ENCODE measurements at places on chromosomes 5 and 9.

DNA sequence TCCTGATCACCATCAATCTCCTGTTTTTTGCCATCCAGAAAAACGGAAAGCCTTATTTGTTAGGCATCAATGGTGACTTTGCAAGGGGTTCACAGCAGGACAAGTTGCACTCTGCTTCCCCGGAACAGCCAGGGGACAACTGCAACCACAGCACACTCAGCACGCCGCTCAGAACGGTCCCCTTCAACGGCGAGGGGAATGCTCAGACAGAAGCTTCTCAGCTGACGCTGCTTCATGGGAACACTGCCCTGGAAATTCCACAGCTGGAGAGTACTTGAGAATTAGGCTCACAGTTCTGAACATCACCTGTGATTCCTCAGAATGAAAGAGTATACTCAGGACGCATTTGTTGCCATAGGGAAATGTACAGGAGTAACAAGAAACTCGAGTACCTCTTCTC, 40.1 kb upstream of the PLPP6 start:
- no peaks in the 10 kb centered on the region for H3K27me3 ChIP-seq
- no peak overlapping the region for H3K27ac ChIP-seq
- DNase-seq: no peak
- no peaks in the 10 kb centered on the region for H3K36me3 ChIP-seq
- H3K4me1 ChIP-seq: no peaks in the 10 kb centered on the region
- H3K4me3 ChIP-seq: no peak overlapping the region

DNA sequence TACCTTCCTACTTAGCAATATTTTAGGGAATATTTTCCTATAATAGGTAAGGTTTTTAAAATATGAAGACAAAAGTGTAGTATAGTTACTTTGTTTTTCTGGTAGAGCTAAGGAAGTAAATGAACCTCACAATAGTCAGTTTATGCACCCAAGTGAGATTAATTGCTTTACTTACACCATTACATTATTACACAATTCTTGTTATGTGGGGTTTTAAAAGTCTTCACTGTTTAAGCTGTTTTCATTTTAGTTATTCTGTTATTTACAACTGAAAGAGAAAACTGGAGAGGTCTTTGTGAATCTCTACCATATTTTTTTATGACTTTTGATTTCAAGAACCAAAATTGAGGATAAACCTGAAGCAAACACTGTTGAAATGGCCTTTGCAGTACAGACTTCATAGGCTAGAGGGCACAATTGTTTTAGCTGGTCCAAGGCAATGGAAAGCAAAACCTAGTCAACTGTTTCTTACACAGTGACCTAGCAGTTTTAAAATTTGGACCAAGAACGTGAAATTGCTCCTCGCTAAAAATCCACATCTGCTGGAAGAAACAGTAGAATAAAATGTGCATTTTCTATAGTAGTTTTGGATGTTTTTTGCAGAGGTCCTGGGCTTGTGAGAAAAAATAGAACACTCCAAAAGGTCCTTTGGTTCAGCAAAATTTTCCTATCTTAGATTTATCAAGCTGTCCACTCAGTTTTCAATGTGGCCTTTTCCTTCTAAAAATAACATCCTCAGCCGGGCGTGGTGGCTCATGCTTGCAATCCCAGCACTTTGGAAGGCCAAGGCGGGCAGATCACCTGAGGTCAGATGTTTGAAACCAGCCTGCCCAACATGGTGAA, 66.4 kb upstream of the FER start:
- H3K36me3 ChIP-seq: no peaks in the 10 kb centered on the region
- peak overlapping the region; percentile 48 for H3K4me3 ChIP-seq
- H3K27me3 ChIP-seq: no peaks in the 10 kb centered on the region
- H3K27ac ChIP-seq: no peak overlapping the region
- DNase-seq: no peak

- no peak overlapping the region for H3K27ac ChIP-seq
- H3K27me3 ChIP-seq: no peaks in the 10 kb centered on the region
- H3K4me3 ChIP-seq: no peak overlapping the region
- no peak for DNase-seq
Observed at GRCh38 chr5:9455826-9456434, 89.9 kb downstream of the SEMA5A start.

- H3K36me3 ChIP-seq: no peaks in the 10 kb centered on the region
- H3K4me3 ChIP-seq: peak overlapping the region; percentile 60
- H3K27me3 ChIP-seq: no peaks in the 10 kb centered on the region
- H3K27ac ChIP-seq: peak overlapping the region; percentile 33
Observed at GRCh38 chr9:91714020-91714806, 235.8 kb downstream of the ROR2 start.

GRCh38 chr9:89179895-89180734, 1.5 kb upstream of the SHC3 start:
- H3K36me3 ChIP-seq: no peaks in the 10 kb centered on the region
- peaks cover 26% of the 10 kb centered on the region for H3K4me1 ChIP-seq
- DNase-seq: peak; percentile 11
- peak overlapping the region; percentile 82 for H3K27ac ChIP-seq

GRCh38 chr9:121924700-121925099, 168.4 kb downstream of the TTLL11 start:
- no peaks in the 10 kb centered on the region for H3K27me3 ChIP-seq
- no peaks in the 10 kb centered on the region for H3K4me1 ChIP-seq
- H3K36me3 ChIP-seq: no peaks in the 10 kb centered on the region

DNA sequence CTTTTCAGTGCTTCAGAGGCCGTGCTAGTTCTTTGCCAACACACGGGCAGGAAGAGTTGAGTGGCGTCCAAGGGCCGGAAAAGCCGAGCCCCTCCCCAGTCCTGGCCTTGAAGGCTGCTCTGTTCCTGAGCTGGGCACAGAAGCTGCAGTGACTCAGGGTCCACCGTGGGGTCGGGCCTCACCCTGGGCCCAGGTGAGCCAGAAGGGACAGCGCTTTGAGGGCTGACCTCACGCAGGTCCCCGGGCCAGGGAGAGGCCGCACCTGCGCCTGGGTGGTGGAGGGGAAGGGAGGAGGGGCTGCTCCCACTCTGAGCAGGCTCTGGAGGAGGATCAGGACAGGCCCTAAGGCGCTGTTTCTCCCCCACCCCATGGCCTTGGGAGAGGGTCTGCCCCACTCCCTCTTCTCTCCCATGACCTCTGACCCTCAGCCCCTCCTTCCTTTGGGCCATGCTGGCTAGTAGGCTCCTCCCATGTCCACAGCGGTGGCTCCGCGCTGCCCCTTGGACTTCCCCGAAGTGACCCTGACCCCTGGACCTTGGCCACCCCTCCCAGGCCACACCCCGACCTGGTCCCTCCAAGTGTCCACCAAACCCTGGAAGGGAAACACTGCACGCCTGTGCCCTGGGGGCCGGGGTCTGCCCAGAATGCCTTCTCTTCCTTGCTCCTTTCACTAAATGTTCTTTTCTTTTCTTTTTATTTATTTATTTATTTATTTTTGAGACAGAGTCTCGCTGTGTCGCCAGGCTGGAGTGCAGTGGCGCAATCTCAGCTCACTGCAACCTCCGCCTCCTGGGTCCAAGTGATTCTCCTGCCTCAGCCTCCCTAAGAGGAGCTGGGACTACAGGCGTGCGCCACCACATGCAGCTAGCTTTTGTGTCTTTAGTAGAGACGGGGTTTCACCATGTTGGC, 19.7 kb upstream of the SLC6A19 start:
- H3K27ac ChIP-seq: no peak overlapping the region
- H3K36me3 ChIP-seq: no peaks in the 10 kb centered on the region
- no peaks in the 10 kb centered on the region for H3K4me1 ChIP-seq
- DNase-seq: no peak
- H3K4me3 ChIP-seq: no peak overlapping the region
- no peaks in the 10 kb centered on the region for H3K27me3 ChIP-seq

DNA sequence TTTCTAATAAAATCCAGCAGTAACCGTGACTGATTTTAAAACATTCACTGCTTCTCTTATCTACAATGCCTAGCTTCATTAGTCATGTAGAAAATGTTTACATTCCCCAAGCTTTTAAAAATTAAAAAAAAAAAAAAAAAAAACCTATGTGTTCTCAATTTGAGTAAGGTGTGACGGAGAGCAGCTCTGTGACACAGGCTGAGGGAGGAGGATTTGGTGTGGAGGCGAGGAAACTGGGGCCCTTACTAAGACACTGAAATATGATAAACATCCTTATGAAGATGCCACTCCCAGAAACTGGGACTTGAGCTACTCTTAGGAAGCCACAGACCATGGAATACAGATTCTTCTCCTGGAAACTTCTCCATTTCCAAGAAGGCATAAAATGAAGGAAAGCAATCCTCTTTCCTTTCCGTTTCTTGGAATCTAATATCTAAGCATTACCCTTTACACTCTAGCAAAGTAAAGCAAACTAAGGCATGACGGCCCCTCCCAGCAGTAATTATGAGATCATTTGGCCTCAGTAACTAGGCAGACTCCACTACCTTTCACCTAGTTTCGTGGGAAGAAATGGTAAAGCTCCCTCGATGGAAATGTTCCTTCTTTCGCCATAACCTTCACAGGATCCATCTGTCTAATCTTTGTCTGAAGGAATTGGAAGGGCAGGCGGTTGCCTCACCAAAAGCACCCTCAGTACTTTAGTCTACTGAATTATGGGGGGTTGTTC, 23.5 kb downstream of the GRAMD2B start:
- H3K36me3 ChIP-seq: no peaks in the 10 kb centered on the region
- no peaks in the 10 kb centered on the region for H3K27me3 ChIP-seq
- H3K27ac ChIP-seq: peak overlapping the region; percentile 72

GRCh38 chr9:131631306-131631705, 86.0 kb downstream of the PRRT1B start:
- no peaks in the 10 kb centered on the region for H3K36me3 ChIP-seq
- no peak for DNase-seq
- H3K27me3 ChIP-seq: no peaks in the 10 kb centered on the region
- peaks cover 69% of the 10 kb centered on the region for H3K4me1 ChIP-seq

DNA sequence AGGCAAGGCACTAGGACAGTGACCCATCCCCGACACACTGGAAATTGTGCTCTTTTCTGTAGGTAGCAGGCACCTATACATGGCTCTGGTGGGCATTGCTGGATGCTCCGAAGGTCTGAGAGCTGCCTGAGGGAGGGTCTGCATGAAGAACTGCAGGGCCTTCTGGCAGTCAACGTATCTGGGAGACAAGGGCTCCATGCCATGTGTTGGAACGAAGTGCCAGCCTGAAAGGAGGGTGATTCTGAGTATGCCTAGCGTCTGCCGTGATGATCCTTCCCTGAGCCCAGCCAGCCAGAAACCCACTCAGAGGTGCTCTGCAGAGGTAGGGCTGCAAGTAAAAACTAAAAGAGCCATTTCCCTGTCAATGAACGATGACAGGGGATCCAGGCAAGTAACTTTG, 453.2 kb downstream of the MED10 start:
- no peaks in the 10 kb centered on the region for H3K27me3 ChIP-seq
- H3K36me3 ChIP-seq: no peaks in the 10 kb centered on the region
- H3K4me3 ChIP-seq: no peak overlapping the region
- DNase-seq: no peak

GRCh38 chr5:74367934-74368333, 272.6 kb downstream of the ENC1 start:
- DNase-seq: no peak
- H3K4me1 ChIP-seq: no peaks in the 10 kb centered on the region
- peak overlapping the region; percentile 23 for H3K27ac ChIP-seq
- no peak overlapping the region for H3K4me3 ChIP-seq
- no peaks in the 10 kb centered on the region for H3K36me3 ChIP-seq

- no peak overlapping the region for H3K27ac ChIP-seq
- H3K4me3 ChIP-seq: no peak overlapping the region
- H3K36me3 ChIP-seq: no peaks in the 10 kb centered on the region
- no peaks in the 10 kb centered on the region for H3K27me3 ChIP-seq
- no peak for DNase-seq
Observed at GRCh38 chr9:20139763-20140290, 351.0 kb upstream of the SLC24A2 start.

DNA sequence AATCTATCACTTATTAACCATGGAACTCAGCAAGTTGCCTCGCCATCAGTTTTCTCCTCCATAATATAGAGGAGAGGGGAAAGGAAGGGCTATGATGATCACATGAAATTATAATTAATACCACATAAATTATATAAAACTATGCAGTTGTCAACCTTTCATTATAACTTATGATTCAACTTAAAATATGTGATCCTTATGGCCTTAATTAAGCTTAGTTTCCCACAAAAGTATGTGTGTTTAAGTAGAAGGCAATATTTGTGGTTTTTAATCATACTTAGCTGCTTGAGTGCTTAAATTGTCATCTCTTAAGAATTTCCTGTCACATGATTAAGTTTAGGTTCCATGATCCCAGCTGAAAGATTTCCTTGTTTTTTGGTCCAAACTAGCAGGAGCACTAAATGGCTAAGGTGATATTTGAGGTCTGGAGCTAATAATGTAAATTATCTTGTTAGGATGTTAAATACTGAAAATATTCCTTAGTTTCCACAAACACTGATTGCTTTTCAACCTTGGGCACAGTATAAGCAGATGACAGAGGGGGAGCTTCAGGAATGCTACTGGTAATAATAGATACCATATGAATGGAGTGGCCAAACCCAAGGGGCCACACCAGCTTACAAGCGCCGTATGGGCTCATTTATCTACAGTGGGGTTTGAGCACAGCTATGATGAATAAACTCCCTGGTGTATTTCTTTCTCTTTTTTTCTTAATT, 26.4 kb upstream of the F2R start:
- no peaks in the 10 kb centered on the region for H3K27me3 ChIP-seq
- H3K4me1 ChIP-seq: no peaks in the 10 kb centered on the region
- no peak for DNase-seq
- H3K4me3 ChIP-seq: no peak overlapping the region
- H3K36me3 ChIP-seq: no peaks in the 10 kb centered on the region

- no peaks in the 10 kb centered on the region for H3K27me3 ChIP-seq
- H3K36me3 ChIP-seq: no peaks in the 10 kb centered on the region
- H3K4me1 ChIP-seq: peaks cover 16% of the 10 kb centered on the region
- DNase-seq: no peak
Observed at GRCh38 chr5:172173564-172174153, 14.4 kb downstream of the STK10 start.

GRCh38 chr5:68012429-68012828, 203.1 kb upstream of the PIK3R1 start:
- H3K4me1 ChIP-seq: no peaks in the 10 kb centered on the region
- no peak for DNase-seq
- no peak overlapping the region for H3K27ac ChIP-seq
- H3K36me3 ChIP-seq: no peaks in the 10 kb centered on the region
- no peak overlapping the region for H3K4me3 ChIP-seq
- no peaks in the 10 kb centered on the region for H3K27me3 ChIP-seq

- no peak for DNase-seq
- H3K27ac ChIP-seq: no peak overlapping the region
- H3K4me1 ChIP-seq: no peaks in the 10 kb centered on the region
- H3K36me3 ChIP-seq: no peaks in the 10 kb centered on the region
Observed at GRCh38 chr5:149267241-149267973, 4.3 kb upstream of the AFAP1L1 start.

- no peaks in the 10 kb centered on the region for H3K27me3 ChIP-seq
- DNase-seq: no peak
- H3K4me3 ChIP-seq: no peak overlapping the region
- no peaks in the 10 kb centered on the region for H3K4me1 ChIP-seq
- no peak overlapping the region for H3K27ac ChIP-seq
- H3K36me3 ChIP-seq: no peaks in the 10 kb centered on the region
Observed at GRCh38 chr5:165185716-165186115, 1680.3 kb downstream of the MAT2B start.

GRCh38 chr9:106758911-106759310, 104.1 kb upstream of the ZNF462 start:
- no peak overlapping the region for H3K4me3 ChIP-seq
- H3K4me1 ChIP-seq: no peaks in the 10 kb centered on the region
- H3K27ac ChIP-seq: no peak overlapping the region
- no peaks in the 10 kb centered on the region for H3K36me3 ChIP-seq
- no peaks in the 10 kb centered on the region for H3K27me3 ChIP-seq

- peaks cover 7% of the 10 kb centered on the region for H3K4me1 ChIP-seq
- DNase-seq: no peak
- no peak overlapping the region for H3K4me3 ChIP-seq
- peak overlapping the region; percentile 83 for H3K27ac ChIP-seq
- no peaks in the 10 kb centered on the region for H3K27me3 ChIP-seq
- peaks cover 49% of the 10 kb centered on the region for H3K36me3 ChIP-seq
Observed at GRCh38 chr9:37540634-37541033, 35.5 kb downstream of the FBXO10 start.
